Activated T-helper 1 cell treated with anti-CD3 and anti-CD28 coated beads, Interleukin-12 subunit alpha, Interleukin-12 subunit beta, Interleukin-2, Interleukin-4 antibody, amounts not matched to agents 30 ng/mL and 10 ng/mL and 1 ng/mL, durations not matched to agents 14 hours and 24 hours and 36 hours (primary cell): ENCODE measurements at places on chromosomes 6 and 20. TPM values are rescaled to one million over a fixed set of nuclear protein-coding genes. Genes with fewer than 3 reads are reported as not detected.

- H3K36me3 ChIP-seq = peaks cover 25% of the 10 kb centered on the region
- H3K4me3 ChIP-seq = peak overlapping the region; percentile 99
- no peak for DNase-seq
- peaks cover 58% of the 10 kb centered on the region for H3K4me1 ChIP-seq
- no peaks in the 10 kb centered on the region for H3K27me3 ChIP-seq
Observed at GRCh38 chr6:87698547-87699006, 3.5 kb downstream of the AKIRIN2 start.

- peaks cover 5% of the 10 kb centered on the region for H3K36me3 ChIP-seq
- DNase-seq = no peak
- no peak overlapping the region for H3K27ac ChIP-seq
Observed at GRCh38 chr6:40791004-40791403, 203.8 kb upstream of the LRFN2 start.

GRCh38 chr6:108653949-108654348 lies 93.2 kb downstream of the FOXO3 start:
- H3K4me1 ChIP-seq = peaks cover 7% of the 10 kb centered on the region
- no peaks in the 10 kb centered on the region for H3K36me3 ChIP-seq
- H3K4me3 ChIP-seq = no peak overlapping the region
- H3K27me3 ChIP-seq = peaks cover 7% of the 10 kb centered on the region
- H3K27ac ChIP-seq = no peak overlapping the region
- no peak for DNase-seq

PKIB gene
- total RNA-seq = 0.44 TPM in 1 of 2 replicates, not detected in the other

DNA sequence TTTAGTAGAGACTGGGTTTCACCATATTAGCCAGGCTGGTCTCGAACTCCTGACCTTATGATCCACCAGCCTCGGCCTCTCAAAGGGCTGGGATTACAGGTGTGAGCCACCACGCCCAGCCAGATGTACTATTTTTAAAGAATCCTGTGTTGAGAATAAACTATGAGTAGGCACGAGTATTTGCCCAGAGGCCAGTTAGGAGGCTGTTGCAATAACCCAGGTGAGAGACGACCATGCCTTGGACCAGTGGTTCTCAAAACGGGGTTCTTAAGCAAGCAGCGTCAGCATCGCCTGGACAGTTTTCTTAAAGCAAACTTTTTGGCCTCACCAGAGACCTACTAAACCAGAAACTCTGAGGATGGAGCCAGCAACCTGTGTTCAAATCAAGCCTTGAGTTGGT lies 258.8 kb downstream of the ZNF217 start:
- H3K27me3 ChIP-seq = no peaks in the 10 kb centered on the region
- H3K36me3 ChIP-seq = peaks cover 2% of the 10 kb centered on the region
- DNase-seq = no peak
- peaks cover 9% of the 10 kb centered on the region for H3K4me1 ChIP-seq

DNA sequence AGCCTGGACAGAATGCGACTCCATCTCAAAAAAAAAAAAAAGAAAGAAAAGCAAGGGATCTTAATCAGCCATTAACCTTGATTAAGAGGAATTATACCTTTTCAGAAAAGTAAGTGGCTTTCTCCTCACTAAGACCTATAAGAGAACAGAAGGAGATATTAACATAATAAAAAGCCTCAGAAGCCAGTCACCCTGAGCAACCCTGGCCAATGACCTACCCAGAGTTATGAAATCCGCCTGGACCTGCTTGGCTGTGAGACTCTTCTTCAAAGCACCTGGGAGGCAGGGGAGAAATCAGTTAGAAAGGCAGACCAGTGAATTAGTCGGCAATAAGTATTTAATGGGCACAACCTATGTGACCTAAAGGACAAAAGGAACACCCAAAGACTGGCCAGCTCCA lies 32.7 kb upstream of the C20orf203 start:
- DNase-seq = no peak
- H3K4me1 ChIP-seq = peaks cover 9% of the 10 kb centered on the region
- H3K4me3 ChIP-seq = no peak overlapping the region
- peaks cover 27% of the 10 kb centered on the region for H3K36me3 ChIP-seq

CLVS2 gene
- not detected in 2 replicates for total RNA-seq

GHRH gene
- total RNA-seq = not detected in 2 replicates

DNA sequence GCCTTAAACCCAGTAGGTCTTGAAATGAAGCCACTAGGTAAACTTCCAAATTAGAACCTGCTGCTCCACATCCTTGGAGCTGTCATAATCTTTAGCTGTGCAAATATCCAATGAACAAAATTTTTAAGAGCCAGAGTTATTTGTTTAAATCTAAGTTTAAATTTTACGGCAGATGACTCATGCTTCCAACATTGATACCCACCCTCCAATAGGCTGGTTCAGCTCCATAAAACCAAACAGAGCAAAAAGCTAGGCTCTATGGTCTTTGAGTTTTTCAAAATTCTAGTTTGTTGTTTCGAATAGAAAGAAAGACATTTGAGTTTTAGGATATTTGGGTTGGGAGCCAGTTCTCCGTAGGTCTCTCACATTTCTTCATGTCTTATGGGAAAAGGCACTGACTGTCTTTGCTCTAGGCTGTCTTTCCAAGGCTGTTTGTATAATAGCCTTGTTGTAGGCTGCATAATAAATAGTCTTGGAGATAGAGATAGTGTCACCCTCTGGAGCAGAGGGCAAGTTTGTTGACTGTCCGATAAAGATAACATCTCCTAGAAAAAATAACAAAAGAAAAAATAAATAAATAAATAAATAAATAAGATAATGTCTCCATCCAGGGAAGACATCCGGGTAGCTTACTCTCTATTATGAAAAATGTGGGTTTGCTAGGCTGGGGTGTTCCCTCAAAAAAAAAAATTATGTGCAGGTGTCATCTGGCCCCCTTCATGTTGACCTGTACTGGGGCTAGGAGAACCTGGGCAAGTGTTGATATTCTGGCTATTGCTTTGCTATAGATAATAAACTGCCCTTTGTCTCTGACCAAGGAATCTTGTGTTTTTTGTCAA lies 36.5 kb downstream of the SLC2A12 start:
- DNase-seq = no peak
- H3K27ac ChIP-seq = no peak overlapping the region
- H3K4me1 ChIP-seq = no peaks in the 10 kb centered on the region
- peaks cover 11% of the 10 kb centered on the region for H3K27me3 ChIP-seq
- H3K4me3 ChIP-seq = no peak overlapping the region

- no peaks in the 10 kb centered on the region for H3K4me1 ChIP-seq
- H3K4me3 ChIP-seq = no peak overlapping the region
Observed at GRCh38 chr6:138914701-138915100, 73.4 kb downstream of the REPS1 start.

- no peak overlapping the region for H3K27ac ChIP-seq
- DNase-seq = no peak
- H3K36me3 ChIP-seq = peaks cover 22% of the 10 kb centered on the region
Observed at GRCh38 chr6:158122048-158122447, 46.0 kb downstream of the SERAC1 start.

DNA sequence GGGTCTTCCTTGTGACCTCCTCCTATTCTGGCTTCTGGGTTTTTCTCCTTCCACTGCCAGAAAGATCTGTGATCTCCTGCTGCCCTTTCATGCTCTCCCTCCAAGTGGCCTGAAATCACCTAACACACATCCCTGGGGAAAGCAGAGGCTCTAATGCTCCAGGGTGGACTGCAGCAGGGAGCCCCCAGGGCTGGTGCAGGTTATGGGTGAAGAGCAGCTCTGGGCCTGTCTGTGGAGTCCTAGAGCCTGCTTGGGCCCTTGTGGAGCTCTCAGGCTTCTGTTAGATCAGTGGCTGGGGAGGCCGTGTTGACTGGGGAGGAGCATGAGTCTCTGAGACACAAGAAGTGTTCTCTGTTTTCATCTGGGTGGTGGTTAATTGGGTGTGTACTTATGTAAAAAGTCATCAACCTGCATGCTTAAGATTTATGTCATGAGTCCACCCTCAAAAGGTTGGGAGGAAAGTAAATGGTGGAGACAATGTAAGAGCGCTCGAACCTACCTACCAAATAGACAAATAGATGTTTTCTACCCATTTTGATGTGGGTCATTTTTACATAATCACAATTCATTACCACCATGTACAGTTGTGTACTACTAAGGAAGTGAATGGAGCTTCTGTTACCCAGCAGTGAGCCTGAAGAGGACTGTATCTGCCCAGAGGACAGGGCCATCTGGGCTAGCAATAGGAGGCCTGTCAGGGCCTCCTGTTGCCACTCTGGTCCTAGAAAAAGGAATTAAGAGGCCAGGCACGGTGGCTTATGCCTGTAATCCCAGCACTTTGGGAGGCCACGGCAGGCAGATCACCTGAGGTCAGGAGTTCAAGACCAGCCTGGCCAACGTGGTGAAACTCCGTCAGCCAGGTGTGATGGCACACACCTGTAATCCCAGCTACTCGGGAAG lies 32.0 kb upstream of the RNF8 start:
- H3K4me3 ChIP-seq = no peak overlapping the region
- H3K4me1 ChIP-seq = peaks cover 19% of the 10 kb centered on the region
- peak overlapping the region; percentile 16 for H3K27ac ChIP-seq
- DNase-seq = no peak
- H3K27me3 ChIP-seq = no peaks in the 10 kb centered on the region

DNA sequence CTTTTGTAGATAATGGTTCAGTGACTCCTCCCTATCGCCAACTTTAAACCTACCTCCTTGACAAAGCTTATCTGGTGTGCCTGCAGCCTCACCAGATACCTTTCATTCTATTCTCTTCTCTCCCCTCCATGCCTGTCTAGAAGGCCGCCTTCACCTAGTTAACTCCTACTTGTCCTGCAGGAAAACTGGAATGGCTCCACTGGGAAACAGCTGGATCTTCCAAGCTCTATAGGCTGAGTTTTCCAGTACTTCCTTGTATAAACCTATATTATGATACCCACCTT lies 6.2 kb downstream of the PRKN start:
- no peak for DNase-seq
- H3K4me1 ChIP-seq = no peaks in the 10 kb centered on the region
- no peaks in the 10 kb centered on the region for H3K27me3 ChIP-seq
- no peak overlapping the region for H3K27ac ChIP-seq
- H3K36me3 ChIP-seq = no peaks in the 10 kb centered on the region

DNA sequence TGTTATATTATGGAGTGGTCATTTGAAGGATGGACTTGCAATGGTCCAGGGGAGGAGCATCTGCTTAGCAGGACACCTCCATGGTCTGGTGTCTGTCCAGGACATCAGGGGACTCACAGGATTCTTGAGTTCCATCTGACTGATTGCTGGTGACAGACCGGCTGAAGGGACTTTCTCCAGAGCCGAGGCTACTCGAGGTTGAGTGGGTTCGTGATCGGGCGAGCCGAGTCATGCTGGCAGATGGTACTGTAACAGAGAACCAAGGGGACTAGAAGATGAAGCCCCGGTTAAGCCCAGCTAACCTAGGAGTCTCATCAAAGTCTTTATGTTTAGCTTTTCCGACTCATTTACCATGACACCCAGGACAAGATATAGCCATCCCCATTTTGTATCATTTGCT lies 7.5 kb upstream of the SLA2 start:
- H3K27ac ChIP-seq = no peak overlapping the region
- H3K4me3 ChIP-seq = no peak overlapping the region
- H3K4me1 ChIP-seq = peaks cover 5% of the 10 kb centered on the region
- no peaks in the 10 kb centered on the region for H3K27me3 ChIP-seq

PBOV1 gene
- total RNA-seq = not detected in 2 replicates

FOXS1 gene
- not detected in 2 replicates for total RNA-seq

SPATA25 gene
- total RNA-seq = 0.59 and 1.1 TPM in 2 replicates

PLTP gene
- 1.5 and 1.9 TPM in 2 replicates for total RNA-seq

CHRNA4 gene
- total RNA-seq = not detected in 2 replicates

TRAPPC3L gene
- not detected in 2 replicates for total RNA-seq

EPPIN gene
- total RNA-seq = not detected in 2 replicates

CPXM1 gene
- total RNA-seq = 0.31 and 0.76 TPM in 2 replicates

- no peaks in the 10 kb centered on the region for H3K27me3 ChIP-seq
- no peak overlapping the region for H3K4me3 ChIP-seq
- no peak for DNase-seq
- H3K36me3 ChIP-seq = peaks cover 6% of the 10 kb centered on the region
Observed at GRCh38 chr6:139446138-139446715, 71.8 kb upstream of the CITED2 start.

PRR3 gene
- 41.6 and 42.1 TPM in 2 replicates for total RNA-seq

DNA sequence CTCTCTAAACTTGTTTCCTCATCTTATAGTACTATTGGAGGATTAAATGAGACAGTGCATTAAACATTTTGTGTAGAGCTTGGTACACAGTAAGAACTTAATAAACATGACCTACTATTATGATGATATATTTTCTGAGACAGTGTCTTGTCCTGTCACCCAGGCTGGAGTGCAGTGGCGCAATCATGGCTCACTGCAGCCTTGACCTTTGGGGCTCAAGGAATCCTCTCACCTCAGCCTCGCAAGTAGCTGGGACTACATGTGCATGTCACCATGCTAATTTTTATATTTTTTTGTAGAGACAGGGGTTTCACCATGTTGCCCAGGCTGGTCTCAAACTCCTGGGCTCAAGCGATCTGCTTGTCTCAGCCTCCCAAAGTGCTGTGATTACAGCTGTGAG lies 72.1 kb downstream of the LYRM4 start:
- H3K27ac ChIP-seq = no peak overlapping the region
- no peaks in the 10 kb centered on the region for H3K27me3 ChIP-seq
- H3K4me1 ChIP-seq = no peaks in the 10 kb centered on the region

DNA sequence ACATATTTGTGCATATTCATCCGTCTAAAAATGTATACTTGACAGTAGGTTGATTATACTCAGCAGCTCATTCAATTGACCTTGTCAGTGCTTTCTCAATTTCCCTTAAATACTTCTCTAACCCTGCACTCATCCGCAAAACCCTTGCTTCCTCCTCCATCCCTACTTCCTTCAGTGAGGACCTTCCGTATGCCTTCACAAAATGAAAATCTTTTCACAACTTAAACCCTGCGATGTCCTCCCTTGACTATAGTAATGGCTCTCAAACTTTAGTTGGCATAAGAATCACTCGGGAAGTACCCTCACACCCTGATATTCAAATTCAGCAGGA lies 5.2 kb downstream of the MBOAT1 start:
- DNase-seq = no peak
- H3K27ac ChIP-seq = peak overlapping the region; percentile 99
- H3K27me3 ChIP-seq = no peaks in the 10 kb centered on the region
- H3K36me3 ChIP-seq = peaks cover 7% of the 10 kb centered on the region
- peak overlapping the region; percentile 87 for H3K4me3 ChIP-seq
- H3K4me1 ChIP-seq = peaks cover 89% of the 10 kb centered on the region

GRCh38 chr6:13676551-13677156 lies 35.0 kb downstream of the RANBP9 start:
- no peak for DNase-seq
- no peaks in the 10 kb centered on the region for H3K27me3 ChIP-seq
- H3K4me1 ChIP-seq = peaks cover 51% of the 10 kb centered on the region
- H3K36me3 ChIP-seq = peaks cover 31% of the 10 kb centered on the region
- H3K4me3 ChIP-seq = no peak overlapping the region

NKX2-2 gene
- total RNA-seq = not detected in 2 replicates

LST1 gene
- 63.0 and 66.6 TPM in 2 replicates for total RNA-seq

GRCh38 chr20:2834401-2835110 lies 5.9 kb downstream of the PCED1A start:
- peaks cover 13% of the 10 kb centered on the region for H3K4me1 ChIP-seq
- no peak overlapping the region for H3K4me3 ChIP-seq
- peaks cover 8% of the 10 kb centered on the region for H3K27me3 ChIP-seq
- no peak overlapping the region for H3K27ac ChIP-seq
- peaks cover 16% of the 10 kb centered on the region for H3K36me3 ChIP-seq

- H3K27ac ChIP-seq = no peak overlapping the region
- no peaks in the 10 kb centered on the region for H3K4me1 ChIP-seq
- H3K27me3 ChIP-seq = peaks cover 1% of the 10 kb centered on the region
- no peak for DNase-seq
Observed at GRCh38 chr20:44690781-44691423, 24.3 kb upstream of the CCN5 start.

KAT14 gene
- 17.1 and 17.9 TPM in 2 replicates for total RNA-seq

- no peak for DNase-seq
- H3K36me3 ChIP-seq = no peaks in the 10 kb centered on the region
- H3K4me1 ChIP-seq = no peaks in the 10 kb centered on the region
- no peak overlapping the region for H3K27ac ChIP-seq
- peaks cover 2% of the 10 kb centered on the region for H3K27me3 ChIP-seq
Observed at GRCh38 chr20:44449864-44450263, 25.8 kb upstream of the TTPAL start.
